Urothelium cell line (cell line): ENCODE measurements at places on chromosomes 13 and 19.

GRCh38 chr13:32142956-32143375 is 111.4 kb downstream of the FRY start:
- DNase-seq, result peak; percentile 28

DNA sequence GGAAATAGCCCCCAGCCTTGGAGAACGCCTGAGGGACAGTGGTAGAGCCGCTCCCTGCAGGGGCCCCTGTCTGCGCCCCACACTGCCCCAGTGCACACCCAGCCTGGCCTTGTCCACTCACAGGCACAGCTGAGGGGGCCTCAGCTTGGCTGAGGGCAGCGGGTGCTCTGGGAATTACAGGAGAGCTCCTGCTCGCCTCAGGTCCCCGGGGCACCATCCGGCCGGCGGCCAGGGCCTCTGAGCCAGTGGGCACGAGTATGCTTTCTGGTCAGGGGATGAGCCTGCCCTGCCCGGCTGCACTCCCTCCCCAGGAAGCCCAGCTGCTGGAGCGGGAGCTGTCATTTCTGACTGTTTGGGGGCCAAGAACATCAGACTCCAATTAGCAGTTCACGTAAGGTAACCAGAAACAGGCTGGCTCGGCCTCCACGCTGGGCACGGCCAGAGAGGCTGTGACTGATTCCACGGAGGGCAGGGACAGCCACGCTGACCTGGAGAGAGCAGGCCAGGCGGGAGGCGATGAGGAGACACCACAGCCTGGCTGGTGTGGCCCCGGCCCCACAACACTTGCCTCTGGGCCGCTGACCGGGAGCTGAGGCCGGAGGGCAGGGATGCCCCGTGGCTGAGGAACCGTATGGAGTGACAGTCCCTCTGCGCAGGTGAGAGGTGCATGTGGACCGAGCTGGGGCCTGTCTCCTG is 15.4 kb downstream of the CEBPG start:
- no peak for DNase-seq

GRCh38 chr19:17530586-17530985 is 19.1 kb downstream of the PGLS start:
- peak; percentile 31 for DNase-seq

- DNase-seq, result no peak
Measured at GRCh38 chr19:7646426-7646700, 9.5 kb downstream of the STXBP2 start.

GRCh38 chr13:74769333-74769732 is 635.1 kb upstream of the KLF12 start:
- no peak for DNase-seq

DNA sequence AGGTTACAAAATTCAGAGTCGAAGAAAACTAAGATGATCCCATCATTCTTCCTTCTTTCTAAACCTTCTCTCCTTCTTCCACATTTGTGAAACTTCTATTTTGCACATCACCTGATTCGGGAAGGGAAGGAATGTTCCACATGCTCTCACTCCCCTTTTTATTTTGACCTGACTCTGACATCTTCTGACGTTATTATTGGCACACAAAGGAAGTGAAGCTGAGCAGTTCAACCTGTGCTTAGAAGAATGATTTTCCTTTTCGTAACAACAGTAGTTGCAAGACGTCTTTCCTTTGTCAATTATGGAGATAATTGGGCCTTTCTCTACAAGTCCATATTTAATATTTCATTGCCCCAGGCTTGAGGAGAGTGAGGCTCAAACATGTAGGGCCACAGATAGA is 18.0 kb downstream of the FAM124A start:
- no peak for DNase-seq

- DNase-seq, result no peak
Measured at GRCh38 chr19:38699647-38700349, 44.5 kb downstream of the CAPN12 start.

DNA sequence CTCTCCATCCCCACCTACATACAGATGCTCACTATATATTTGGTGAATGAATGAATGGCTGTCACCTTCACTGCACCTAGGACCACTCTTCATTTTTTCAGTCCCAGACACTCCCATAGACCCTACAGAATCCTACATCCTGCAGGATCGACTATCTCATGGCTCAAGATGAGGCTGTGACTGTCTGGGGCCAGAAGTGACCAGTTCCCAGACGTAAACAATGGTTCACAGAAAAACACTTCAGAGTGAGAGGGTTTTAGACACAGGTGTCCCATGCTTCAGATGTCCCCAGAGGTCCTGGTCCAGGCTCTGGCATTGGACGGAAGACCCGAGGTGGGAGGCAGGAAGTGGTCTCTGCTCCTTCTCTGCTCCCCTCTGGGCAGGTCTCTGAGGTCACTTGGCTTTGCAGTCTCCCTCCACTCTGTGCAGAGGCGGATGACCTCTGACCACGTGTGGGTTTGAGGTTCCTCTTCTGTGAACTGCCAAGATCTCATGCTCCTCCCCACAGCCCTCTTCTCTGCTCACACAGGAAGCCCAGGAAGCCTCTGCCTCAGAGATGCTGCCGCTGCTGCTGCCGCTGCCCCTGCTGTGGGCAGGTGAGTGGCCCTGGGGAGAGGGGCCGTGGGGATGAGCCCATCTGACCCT is 24.9 kb downstream of the SIGLEC7 start:
- DNase-seq, result no peak

DNA sequence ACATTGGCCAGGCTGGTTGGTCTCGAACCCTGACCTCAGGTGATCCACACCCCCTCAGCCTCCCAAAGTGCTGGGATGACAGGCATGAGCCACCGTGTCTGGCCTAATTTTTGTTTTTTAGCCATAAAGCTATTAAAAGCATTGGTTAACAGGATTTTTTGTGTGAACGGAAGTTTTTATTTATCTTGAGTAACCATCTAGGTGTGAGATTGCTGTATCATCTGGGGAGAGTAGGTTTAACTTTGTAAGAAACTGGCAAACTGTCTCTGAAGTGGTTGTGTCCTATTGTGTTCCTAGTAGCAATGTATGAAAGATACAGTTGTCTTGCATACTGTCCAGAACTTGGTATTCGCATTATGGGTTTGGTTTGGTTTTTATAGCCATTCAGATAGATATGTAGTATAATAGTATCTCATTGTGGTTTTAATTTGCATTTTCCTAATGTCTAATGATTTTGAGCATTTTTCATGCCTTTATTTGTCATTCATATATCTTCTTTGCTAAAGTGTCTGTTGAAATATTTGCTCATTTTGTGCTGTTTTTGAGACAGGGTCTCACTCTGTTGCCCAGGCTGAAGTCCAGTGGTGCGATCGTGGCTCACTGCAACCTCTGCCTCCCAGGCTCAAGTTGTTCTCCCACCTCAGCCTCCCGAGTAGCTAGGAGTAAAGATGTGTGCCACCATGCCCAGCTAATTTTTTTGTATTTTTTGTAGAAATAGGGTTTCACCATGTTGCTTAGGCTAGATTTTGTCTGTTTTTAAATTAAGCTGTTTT is 13.5 kb upstream of the PLEKHF1 start:
- DNase-seq, result no peak

- no peak for DNase-seq
Measured at GRCh38 chr13:73082895-73083294, 24.1 kb downstream of the KLF5 start.

- no peak for DNase-seq
Measured at GRCh38 chr19:7701654-7702457, at the start of gene FCER2. FCER2 (minus strand) TSS chr19:7702131; CDS start chr19:7699760, 2,371 bp downstream.

GRCh38 chr13:94093652-94094315 is 385.7 kb downstream of the DCT start:
- DNase-seq, result no peak

DNA sequence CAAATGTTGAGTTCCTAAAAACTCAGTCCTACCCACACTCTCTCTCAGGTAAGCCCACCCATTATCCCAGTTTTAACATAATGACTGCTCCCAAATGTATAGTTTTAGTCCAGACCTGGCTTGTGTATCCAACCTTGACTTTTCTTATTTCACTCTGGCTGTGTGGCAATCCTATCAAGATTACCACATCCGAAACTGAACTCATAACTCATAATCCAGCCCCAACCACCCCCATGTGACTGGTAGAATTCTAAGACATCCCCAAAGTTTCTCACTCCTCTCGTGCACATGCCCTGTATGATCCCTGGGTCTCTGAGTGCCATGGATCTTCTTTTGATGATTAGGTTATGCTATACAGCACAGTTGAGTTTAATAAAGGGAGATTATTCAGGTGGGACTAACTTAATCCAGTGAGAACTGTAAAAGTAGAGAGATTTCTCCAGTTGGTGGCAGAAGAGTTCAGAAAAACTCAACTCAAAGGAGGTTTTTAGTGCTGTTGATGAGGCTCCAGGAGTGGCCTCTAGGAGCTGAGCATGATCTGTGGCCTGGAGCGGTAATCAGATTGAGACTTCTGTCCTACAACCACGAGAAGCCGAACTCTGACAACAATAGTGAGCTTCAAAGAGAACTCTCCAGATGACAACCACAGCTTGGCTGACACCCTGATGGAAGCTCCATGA is 413.4 kb downstream of the ZNF536 start:
- DNase-seq, result no peak

DNA sequence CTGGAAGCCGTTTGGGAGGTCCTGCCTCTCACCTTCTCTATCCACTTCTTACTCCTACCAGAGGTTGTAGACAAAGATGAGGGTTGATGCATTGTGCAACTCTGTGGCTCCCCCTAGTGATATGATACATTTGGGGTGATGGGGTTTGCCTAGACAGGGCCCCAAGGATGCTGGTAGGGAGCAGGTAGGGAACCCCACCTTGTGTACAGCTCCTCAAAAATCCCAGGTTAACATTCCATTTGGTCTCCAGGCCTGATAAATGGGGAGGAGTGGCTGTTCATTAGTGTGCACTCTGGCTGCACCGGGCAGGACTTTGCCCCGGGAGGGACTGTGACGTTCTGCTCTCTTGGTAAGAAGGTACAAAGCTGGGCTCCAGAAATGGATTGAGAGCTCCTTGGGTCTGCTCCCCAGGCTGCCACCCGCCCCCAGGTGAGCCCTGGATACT is 19.2 kb downstream of the SIGLEC8 start:
- DNase-seq, result no peak

GRCh38 chr13:43558326-43558725 is 228.4 kb downstream of the ENOX1 start:
- DNase-seq, result no peak

- no peak for DNase-seq
Measured at GRCh38 chr19:9868983-9869617, 34.0 kb downstream of the PIN1 start.

- no peak for DNase-seq
Measured at GRCh38 chr13:113195360-113195759, 13.1 kb downstream of the PCID2 start.

GRCh38 chr13:19185086-19185864 is 3.7 kb upstream of the TUBA3C start:
- no peak for DNase-seq

GRCh38 chr13:23856008-23856750 is 33.0 kb downstream of the MIPEP start:
- DNase-seq, result no peak

DNA sequence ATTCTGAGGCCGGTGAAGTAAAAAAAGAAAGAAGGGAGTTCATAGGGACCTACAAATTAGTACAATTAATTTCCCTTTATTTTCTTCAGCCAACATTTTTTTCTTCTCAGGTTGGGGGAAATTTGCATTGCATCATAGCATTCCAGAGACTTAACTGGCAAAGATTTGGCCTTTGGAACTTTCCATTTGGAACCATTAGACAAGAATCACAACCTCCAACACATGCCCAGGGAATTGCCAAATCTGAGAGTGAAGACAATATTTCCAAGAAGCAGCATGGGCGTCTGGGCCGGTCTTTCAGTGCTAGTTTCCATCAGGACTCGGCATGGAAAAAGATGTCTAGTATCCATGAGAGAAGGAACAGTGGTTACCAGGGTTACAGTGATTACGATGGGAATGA is 6.4 kb upstream of the ERCC5 start:
- no peak for DNase-seq

GRCh38 chr13:30792285-30793000 is 57.1 kb downstream of the ALOX5AP start:
- peak; percentile 86 for DNase-seq

GRCh38 chr13:73599232-73600128 is 534.7 kb downstream of the KLF12 start:
- no peak for DNase-seq

DNA sequence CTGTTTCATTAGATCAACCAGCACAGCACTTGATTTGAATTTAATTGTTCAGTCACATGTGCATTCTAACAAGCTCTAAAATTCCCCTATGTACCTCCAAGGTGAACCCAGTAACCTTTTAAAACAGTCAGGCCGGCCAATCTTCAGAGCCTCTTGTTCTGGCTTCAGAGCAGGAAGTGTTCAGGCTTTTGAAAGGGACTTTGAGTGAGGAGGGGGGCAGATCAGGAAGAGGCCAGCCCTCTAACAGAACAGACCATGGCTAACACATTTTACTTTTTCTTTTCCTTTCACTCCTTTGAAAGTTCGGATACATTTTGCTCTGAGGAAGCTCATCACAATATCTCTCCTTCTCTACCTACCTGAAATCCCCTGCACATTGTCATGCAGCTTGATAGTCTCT is 390.3 kb downstream of the TBC1D4 start:
- no peak for DNase-seq

- no peak for DNase-seq
Measured at GRCh38 chr13:109087916-109088623, 458.7 kb downstream of the MYO16 start.

- no peak for DNase-seq
Measured at GRCh38 chr19:49812452-49812996, 568 bp downstream of the FUZ start.

- DNase-seq, result no peak
Measured at GRCh38 chr13:45700971-45701900, 884 bp upstream of the CBY2 start.

GRCh38 chr19:49094505-49095482 is 9.5 kb downstream of the SNRNP70 start:
- no peak for DNase-seq

GRCh38 chr13:49146950-49147355 is 73.2 kb upstream of the MLNR start:
- DNase-seq, result no peak

- DNase-seq, result no peak
Measured at GRCh38 chr13:76023652-76024051, 387.5 kb downstream of the LMO7 start.

DNA sequence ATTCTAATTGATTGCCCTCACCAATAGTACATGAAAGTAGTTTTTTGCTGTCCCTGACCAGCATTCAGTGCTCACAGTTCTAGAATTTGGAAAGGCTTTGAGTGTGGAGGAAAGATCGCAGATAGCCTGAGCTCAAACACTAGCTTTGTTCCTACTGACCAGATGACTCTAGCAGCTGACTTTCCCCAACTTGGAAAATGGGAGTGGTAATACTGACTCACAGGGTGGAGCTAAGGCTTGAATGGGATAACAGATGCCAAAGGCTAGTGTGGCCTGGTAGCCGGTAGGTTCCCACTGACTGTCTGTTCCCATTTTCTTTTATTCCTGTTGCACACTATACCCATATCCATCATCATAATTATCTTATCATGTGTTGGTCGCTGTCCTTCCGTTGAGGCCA is 3.7 kb downstream of the ZSCAN22 start:
- no peak for DNase-seq

DNA sequence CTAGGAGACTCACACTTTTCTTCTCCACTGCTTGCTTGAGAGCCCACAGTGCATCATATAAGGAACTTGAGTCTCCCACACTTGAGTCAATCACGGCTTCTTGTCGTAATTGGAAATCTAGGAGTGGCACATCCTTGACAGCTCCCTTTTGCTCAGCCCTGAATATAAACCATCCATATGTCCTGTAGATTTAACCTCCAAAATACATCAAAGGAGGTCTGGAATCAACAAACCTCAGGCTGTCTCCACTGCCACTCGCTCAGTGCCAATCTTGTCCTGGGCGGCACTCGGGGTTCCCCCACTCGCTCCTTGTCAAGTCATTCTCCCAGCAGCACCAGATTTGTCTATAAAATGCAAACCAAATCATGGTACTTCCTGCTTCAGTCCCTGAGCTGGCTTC is 84.4 kb upstream of the UQCRFS1 start:
- no peak for DNase-seq
